CD4-positive, alpha-beta T cell treated with Interleukin-21 for 1 hour (primary cell): ENCODE measurements at places on chromosomes 3 and 15.

DNA sequence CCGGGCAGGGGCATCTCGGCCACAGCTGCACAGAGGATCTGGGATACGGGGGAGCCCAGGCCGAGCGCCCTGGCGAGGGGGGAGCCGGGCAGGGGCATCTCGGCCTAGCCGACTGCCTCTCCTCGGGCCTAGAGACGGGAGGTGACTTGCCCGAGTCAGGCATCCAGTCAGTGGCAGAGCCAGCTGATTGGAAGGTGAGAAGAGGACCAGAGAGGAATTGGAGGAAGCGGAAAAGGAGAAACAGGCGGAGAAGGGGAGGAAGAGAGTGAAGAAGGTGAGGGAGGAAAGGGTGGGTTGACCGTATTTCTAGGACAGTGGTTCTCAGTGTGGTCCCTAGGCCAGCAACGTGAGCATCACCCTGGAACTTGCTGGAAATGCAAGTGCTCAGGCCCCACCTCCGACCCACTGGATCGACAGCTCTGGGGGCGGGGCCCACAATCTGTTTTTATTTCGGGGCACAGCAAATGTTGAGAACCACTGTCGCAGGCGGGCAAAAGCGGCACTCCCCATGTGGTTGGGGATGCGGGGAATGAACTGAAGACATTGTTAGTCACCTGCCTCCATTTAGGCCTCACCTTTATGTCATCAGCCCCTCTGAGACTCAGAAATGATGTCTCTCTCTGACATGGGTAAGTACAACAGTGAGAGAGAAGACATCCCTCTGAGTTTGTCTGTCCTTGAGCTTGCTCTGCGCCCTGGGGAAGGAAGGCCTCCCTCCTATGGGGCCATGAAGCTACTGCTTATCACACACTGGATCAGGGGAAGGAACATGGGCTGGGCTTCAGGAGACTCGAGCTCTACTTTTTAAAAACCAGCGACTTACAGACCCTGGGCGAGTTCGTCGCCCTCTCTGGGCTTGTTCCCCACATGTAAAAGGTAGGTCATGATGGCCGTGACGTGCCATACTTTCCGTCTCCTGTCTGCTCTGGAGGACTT lies 1.0 kb upstream of the MELTF start:
- DNase-seq = no peak

DNA sequence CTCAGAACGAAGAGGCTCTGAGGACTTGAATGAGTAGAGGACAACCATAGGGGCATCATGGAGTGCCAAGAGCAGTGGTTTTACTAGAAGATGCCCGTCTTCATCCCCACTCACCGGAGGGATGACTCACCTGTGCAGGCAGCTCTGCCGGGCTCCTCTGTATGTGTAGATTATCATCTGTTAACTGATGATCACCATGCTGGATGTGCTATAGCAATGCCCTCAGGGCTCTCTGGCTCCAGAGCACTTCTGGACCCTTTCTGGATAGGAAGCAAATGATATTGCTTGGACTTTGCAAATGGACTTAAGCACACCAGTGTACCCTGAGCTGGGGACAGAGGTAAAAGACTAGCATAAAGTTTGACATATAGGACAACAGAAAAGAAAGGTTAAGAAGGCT lies 10.2 kb upstream of the TGFBR2 start:
- DNase-seq = no peak

DNA sequence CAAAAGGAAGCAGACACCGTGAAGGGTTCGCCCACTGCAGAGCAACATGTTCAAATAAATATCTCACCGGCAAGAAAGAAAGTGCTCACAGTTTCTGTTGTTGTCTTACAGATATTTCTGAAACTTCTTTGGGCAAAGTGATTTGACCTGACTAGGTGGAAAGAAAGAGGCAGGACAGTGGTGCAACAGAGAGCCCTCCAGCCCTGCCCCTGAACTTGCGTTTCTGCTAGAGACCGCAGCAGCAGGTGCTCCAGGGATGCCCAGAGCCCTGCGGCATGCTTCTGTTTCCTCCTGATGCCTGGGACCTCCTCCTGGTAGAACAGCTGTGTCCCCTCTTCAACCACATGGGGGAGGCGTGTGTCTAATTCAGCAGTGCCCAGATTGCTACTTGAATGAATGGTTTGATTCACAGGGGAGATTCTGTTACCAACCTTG lies 123.4 kb downstream of the ATP10A start:
- peak; percentile 42 for DNase-seq

DNA sequence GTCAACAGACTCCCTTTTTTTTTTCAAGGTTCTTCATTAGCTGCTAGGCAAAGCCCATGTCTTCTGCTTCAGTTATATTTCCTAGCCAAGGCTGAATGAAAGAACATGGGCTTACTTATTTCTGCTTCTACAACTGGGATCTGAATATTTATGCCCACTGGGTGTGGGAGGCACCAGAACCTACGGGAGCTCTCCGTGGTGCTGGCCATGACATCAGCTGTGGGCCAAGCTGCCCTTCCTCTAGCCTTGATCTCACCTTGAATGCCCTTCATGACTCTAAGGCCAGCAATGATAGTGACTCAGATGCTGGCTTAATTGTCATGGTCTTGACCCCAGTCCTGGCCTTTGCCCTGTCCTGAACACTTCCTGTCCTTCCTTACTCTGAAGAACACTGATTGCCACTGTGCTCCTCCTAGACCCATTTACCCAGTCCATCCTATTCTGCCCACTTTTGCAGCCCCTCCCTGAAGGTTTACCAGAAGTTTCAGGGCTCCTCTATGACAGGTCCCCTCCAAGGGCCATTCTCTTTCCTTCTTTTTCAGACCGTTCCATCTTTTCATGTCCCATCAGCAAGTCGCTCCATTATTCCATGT lies 32.8 kb upstream of the PRR20G start:
- DNase-seq = no peak

DNA sequence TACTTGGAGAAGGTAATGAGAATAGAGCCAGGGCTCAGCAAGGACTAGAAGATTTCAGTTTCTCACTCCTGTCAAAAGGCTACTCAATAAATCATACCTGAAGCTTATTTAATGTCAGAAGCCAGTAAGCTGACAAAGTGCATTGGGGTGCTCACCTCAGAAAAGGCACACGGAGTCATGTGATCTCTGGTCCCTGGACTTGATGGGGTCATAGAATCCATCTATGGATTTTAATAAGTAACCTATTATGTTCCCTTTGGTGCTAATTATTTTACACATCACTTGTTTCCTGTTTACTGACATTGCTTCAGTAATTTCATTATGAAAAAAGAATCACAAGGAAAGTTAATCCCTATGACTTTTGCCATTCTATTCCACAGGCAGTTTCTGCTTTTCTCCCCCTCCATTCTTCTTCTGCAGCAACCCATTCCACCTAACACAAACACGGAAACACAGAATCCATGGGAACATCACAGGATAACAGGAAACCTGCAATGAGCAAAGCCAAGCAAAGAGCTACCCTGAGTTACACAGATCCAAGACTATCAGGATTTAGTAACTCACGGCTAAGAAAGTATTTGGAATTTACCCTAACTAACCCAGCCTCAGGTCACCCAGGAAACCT lies 159.6 kb downstream of the MEIS2 start:
- DNase-seq = no peak

DNA sequence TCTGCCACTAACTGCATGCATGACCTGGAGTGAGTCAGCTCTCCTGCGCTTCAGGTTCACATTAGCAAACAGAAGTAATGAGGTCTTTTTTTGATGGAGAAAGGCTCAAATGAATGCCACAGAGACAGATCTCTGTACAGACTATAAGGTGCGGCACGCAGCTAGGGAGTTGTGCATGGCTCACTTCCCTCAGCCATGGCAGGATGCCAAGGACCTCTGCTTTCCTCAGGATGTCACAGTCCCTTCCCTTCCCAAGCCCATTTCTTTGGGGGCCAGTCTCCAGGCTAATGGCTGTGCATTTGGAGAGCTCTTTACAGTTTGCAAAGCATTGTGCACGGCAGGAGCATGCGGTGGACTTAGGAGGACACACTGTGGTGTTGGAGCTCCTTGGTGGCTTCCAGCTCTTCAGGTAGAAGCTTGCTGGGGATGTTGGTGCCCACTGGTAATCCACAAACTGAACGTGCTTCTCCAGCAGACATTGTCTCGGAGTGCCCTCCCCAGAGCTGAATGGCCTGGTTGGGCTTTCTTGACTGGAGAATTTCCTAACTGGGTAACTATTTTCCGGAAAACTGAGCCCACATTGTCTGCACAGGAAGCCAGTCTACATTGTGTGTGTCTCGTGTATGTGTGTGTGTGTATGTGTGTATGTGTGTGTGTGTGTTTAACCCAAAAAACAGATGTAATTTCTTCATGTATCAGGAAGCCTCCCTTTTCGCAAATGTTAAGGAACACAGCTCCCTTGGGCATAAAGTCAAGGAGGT lies 172.5 kb upstream of the TLE3 start:
- no peak for DNase-seq

DNA sequence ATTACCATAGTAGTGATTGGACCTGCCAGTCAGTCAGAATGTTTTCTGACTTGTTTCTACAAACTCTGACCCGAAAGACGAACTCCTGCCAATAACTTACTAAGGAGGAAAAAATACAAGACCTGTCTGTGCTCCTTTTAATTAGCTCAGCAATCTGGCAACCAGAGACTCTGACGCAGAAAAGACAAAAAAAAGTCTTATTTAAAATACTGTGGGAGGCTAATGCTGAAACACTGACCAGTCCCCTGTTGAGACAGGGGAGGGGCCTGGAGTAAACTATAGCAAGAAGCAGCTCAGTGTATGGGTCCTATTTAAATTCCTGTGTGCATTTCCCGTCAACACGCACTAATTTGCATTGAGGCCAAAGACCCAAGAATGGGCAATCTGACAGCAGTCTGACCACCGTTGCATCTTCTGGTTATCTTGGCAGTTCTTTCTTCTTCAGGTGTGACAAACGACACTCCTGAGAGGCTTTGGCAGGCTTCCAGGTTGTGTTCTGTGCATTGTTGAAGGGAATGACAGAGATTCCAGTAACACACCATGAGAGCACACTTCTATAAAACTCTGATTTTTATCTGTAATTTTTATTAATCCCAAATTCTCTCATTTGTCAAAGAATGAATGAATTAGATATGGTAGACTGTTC lies 1114.3 kb downstream of the IGSF11 start:
- DNase-seq = no peak

- no peak for DNase-seq
Observed at GRCh38 chr3:192408007-192408646, 319.2 kb downstream of the FGF12 start.

DNA sequence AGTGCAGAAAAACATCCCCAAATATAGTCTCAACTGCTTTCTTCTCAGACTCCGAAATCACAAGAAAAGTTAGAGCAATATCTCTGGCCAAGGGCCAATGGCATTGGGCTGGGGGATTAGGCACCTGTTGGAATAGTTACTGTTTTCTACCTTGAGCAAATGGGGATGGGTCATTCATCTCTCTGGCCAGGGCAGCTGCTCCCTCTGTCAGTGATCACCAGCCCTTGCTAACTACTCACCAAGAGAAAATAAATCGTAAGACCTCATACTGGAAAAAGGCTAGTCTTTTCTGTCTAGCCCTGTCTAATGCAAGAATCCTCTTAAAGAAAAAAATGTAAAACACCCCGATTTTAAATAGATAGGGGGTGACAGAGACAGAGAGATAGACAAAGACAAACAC lies 10.9 kb downstream of the CERS3 start:
- DNase-seq = no peak

DNA sequence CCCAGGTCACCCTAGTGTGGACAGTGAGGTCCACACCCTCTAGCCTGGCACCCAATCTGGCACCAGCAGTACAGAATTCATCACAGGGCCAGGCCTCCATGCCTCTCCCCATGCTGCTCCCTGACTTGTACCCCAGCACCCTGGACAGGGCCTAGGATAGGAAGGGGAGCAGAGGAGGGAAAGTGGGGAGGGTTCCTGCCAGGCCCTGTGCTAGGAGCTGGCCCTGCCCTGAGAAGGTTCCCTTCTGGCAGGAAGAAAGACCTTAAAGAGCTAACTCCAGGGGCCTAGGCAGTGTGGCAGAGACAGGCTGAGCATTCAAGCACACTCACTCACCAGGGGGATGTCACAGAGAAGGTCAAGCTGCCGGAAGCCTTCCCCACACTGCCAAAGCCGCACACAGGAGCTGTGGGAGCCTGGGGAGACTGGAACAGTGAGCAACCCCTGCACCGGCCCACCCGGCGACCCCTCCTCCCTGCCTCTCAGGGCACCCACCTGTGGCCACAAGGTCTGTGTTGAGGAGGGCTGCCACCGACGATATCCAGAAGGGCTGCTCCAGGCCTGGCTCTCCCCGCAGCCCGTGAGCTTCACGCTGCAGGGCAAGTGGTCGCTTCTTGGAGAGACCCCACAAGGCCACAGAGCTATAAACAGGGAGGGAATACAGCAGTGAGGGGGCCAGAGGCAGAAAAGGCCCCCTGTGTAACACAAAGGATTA lies 7.4 kb downstream of the RRP9 start:
- no peak for DNase-seq

GRCh38 chr15:85667491-85668424 lies 127.0 kb downstream of the KLHL25 start:
- peak; percentile 93 for DNase-seq

- peak; percentile 45 for DNase-seq
Observed at GRCh38 chr3:172562871-172563865, 39.9 kb upstream of the TNFSF10 start.

- DNase-seq = no peak
Observed at GRCh38 chr3:65558826-65559225, 479.9 kb downstream of the MAGI1 start.

DNA sequence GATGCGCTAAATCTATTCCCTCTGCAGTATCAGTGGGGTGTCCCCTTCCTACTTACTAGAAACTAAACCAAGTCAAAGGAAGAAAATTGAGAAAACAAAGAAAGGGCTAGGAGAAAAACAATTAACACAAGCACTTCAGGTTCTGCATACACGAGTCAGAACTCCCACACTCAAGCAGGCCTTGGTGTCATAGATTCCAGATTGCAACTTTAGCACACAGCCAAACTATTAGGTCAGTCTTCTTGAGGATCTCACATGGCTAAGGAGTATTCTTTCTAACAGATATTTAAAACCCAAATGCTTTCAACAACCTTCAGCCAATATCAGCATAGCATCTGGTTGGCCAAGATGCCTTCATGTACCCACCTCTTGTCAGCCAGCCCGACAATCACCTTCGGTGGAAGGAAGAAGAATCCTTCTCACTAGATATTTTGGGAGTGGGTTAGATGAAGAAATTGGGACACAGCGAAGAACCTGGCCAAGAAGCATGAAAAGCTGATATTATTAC lies 340.0 kb downstream of the VPS13C start:
- DNase-seq = no peak

GRCh38 chr3:75727985-75728384 lies 57.4 kb downstream of the ZNF717 start:
- DNase-seq = no peak

DNA sequence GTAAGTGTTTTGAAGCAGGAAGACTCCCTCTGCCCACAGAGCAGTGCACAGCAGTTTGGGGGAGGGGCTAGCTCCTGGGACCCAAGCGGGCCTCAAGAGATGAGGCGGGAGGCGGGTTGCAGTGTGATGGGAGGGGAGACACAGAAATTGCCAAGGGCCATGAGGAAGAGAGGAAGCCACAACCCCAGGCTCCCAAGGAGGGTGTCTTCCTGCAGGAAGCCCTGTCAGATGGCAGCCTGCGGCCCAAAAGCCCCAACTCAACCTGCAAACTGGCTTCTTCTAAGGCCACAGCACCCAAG lies 7.3 kb upstream of the ISLR2 start:
- no peak for DNase-seq

- DNase-seq = no peak
Observed at GRCh38 chr3:143276592-143276991, 157.0 kb downstream of the CHST2 start.
